ENCODE measurements at places on chromosomes 7 and 10.

DNA sequence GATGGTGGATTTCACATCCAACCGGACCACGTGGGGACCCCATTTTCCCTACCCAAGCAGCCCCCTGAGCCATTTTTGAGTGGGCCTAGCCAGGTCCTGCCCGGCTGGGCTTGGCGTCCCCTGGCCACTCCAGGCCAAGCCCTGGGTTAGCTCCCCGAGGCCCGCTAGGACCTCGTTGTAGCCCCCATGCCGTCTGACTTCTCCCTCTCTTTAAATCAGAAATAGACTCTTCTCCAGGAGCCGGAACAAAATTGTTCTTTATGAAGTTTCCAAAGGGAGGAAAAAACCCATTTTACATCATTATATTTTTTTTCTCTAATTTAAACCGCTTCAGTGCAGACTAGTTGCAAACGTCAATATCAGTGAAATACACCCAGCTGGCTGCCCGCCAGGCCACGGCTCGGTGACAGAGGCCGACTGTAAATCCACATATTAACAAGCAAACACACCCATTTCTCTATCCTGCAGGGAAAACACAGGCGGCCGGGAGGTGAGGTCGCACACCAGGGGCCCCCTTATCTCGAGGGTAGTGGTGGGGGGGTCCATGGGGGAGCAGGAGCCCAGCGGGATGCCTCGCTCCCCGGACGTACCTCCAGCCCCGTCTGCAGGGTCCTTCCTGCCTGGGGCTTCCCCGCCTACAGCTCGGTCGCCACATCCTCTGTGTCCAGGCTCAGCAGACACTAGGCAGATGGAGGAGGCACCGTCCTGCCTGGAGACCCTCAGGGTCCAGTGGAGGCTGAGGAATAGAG, 72.7 kb downstream of the ELFN1 start:
- peak; percentile 71 for DNase-seq

- no peak for DNase-seq
These were observed 1050.0 kb upstream of the GHITM start for GRCh38 chr10:83089335-83089734.

- DNase-seq: no peak
These were observed 93.4 kb downstream of the DOCK4 start for GRCh38 chr7:112112822-112113255.

DNA sequence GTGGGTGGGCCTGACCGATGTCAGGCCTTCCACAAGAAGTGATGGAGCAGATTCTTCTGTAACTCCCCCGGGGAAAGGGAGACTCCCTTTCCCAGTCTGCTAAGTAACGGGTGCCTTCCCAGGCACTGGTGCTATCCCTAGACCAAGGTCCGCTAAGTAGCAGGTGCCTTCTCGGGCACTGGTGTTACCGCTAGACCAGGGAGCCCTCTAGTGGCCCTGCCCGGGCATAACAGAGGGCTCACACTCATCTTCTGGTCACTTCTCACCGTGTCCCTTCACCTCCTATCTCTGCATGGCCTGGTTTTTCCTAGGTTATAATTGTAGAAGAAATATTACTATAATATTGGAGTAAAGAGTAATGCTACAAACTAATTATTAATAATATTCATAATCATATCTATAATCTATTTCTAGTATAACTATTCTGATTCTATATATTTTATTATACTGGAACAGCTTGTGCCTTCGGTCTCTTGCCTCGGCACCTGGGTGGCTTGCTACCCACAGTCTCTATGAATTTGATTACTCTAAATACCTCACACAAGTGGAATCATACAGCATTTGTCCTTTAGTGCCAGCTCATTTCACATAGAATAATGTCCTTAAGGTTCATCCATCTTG, 1378.7 kb downstream of the XPNPEP1 start:
- peak; percentile 77 for DNase-seq

GRCh38 chr7:85275204-85275603, 88.3 kb upstream of the SEMA3D start:
- DNase-seq: no peak

GRCh38 chr7:30851651-30852307, 59.9 kb upstream of the AQP1 start:
- peak; percentile 30 for DNase-seq

- no peak for DNase-seq
These were observed 10.9 kb upstream of the FRAT1 start for GRCh38 chr10:97307866-97308780.

- DNase-seq: no peak
These were observed 125.8 kb downstream of the CRPPA start for GRCh38 chr7:16295558-16295957.

DNA sequence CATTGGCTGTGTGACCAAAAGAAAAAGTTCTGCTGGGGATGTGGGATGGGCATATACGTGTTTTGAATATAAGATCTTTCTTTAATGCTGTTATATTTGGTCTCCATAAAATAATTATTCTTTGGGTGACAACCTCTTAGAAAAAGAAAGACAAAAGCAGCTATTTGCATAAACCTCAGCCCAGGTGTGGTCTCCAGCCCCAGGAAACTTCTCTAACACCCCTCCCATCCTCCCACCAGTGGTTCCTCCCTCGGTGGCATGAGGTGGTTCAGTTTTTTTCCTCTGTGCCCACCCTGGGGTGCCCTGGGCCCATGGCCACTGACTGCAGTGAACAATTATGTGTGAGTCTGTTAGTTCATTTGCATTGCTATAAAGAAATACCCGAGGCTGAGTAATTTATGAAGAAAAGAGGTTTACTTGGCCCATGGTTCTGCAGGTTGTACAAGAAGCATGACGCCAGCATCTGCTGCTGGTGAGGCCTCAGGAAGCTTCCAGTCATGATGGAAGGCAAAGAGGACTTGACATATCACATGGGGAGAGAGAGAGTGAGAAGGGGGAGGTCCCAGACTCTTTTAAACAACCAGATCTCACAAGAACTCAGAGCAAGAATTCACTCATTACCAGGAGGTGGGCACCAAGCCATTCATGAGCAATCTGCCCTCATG, 165.9 kb downstream of the CUX1 start:
- DNase-seq: no peak

GRCh38 chr10:95431900-95432342, 129.2 kb downstream of the SORBS1 start:
- DNase-seq: no peak

- peak; percentile 2 for DNase-seq
These were observed 32.3 kb downstream of the RASGEF1A start for GRCh38 chr10:43234471-43235041.

- DNase-seq: peak; percentile 40
These were observed 193.4 kb upstream of the PRSS58 start for GRCh38 chr7:142451296-142451695.

DNA sequence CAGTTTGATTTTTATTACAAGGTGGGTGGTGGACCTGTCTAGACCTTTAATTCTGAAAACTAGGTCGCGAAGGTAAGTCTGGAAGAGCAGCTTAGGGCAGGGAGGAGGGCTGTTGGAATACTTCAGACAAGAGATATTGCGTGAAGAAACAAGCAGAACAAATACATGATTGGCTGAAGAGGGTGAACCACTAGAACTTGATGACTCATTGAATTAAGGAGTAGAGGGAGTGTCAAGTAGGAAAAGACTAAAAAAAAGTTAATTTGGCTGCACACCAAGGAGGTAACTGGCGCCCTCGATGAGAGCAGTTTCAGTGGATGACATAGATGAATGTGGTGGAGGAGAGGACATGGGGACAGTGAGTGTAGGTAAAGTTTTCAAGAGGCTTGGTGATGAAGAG, 41.3 kb downstream of the WNT2 start:
- no peak for DNase-seq

DNA sequence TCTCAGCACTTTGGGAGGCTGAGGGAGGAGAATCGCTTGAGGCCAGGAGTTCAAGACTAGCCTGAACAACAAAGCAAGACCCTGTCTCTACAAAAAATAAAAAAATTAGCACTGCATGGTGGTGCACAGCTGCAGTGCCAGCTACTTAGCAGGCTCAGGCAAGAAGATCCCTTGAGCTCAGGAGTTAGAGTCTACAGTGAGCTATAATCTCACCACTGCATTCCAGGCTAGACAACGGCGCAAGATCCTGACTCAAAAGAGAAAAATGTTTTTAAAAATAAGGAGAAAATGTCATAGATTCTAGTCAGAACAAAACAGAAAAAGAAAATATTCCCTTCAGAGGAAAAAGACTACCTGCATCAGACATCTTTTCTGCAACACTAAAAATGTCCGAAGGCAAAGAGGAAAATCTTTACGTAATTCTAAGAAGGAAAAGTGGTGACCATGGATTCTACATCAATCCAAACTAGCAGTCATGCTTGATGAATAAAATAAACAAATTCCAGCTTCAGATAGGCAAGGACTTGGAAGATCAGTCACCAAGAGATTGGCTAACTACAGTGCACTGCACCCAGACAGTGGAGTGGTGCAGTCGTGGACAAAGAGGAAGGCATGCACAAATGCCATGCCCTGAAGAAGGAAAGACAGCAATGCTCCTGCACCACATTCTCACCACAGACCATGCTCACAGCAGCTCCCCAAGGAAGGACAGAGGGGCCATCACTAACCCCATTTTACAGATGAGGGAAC, 54.3 kb downstream of the ERCC6 start:
- DNase-seq: no peak

GRCh38 chr10:126129026-126129425, 232.7 kb downstream of the FANK1 start:
- DNase-seq: no peak

- DNase-seq: no peak
These were observed 530.8 kb downstream of the TCERG1L start for GRCh38 chr10:130780763-130781162.

GRCh38 chr10:33113466-33113865, 155.4 kb upstream of the ITGB1 start:
- no peak for DNase-seq

DNA sequence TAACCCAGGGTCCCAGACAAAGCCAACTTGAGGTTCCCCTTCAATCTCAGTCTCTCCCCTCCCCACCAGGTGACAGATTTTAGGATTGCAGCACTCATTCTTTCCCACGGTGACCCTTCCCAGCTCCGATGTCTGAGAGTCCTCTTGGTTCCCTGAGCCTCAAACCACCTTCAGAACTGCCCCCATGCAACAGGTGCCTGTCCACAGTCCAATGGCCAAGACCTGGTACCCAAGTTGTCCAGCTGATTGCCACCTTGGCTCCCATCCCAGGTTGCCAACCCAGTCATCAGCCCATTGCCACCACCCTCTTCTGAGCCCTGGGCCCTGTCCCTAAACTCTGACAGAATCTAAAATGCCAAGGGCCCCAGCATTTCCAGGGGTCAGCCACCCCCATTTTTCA, 53.5 kb downstream of the SLIT1 start:
- DNase-seq: no peak

GRCh38 chr10:124366825-124367224, 51.9 kb downstream of the OAT start:
- no peak for DNase-seq

GRCh38 chr7:110704225-110704624, 386.7 kb upstream of the LRRN3 start:
- no peak for DNase-seq

- no peak for DNase-seq
These were observed 73.0 kb upstream of the SFMBT2 start for GRCh38 chr10:7483848-7484247.

DNA sequence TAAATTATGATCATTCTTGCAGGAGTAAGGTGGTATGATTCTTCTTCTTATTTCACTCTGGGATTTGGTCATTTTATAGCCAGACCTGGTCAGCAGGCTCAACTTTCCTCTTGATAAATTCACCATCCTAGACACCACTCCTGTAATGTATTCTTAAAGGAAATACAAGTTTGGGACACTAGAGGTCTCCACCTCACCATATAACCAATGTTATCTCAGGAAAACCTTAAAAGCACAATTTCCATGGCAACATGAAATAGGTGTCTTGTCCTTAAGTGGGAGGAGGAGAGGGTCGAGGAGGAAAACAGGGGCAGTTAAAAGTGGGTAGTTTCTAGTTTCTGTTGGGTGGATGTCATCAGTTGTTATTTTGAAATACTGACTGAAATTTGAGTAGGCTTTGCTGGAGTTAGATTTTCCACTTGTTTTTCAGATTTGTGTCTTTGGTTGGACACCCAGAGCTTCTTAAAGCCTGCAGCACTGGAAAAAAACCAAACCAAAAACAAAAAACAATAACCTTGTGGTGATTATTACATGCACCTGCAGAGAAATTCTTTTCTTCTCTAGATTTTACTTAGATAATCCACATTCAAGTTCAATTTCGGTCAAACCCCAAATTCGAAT, 163.1 kb downstream of the PRKCQ start:
- DNase-seq: no peak

DNA sequence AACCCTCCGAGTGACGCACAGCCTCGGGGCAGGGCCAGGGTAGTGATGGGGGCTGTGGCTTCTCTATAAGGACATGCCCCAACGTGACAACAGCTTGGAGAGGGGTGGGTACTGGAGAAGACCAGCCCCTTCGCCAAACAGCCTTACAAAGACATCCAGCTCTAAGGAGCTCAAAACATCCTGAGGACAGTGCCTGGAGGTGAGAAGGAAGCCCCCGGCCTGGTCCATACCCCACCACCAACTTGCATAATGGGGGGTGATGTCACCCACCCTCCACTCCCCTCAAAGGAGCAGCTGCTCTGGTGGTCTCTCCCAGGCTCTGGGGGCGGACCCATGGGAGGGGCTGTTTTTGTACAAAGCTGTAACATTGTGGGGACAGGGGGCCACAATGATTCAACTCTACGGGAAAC, 15.1 kb downstream of the PRSS2 start:
- DNase-seq: no peak

- DNase-seq: no peak
These were observed 14.1 kb downstream of the CUL1 start for GRCh38 chr7:148712678-148713329.

DNA sequence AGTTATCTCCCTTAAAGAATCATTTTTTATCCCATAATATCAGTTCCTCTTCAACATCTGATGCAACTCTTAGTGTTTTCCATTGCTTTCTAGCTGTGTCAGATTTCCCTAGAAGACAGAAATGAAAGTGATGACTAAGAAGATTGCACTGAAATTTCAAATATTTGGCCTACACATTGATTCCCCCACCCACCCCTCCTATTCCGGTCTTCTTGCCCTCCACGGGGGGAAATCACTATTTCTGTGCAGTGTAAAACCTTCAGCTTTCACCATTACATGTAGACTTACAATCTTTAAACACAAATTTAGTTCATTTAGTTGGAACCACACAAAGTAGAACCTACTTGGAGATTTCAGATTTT, 63.7 kb upstream of the IL6 start:
- no peak for DNase-seq

DNA sequence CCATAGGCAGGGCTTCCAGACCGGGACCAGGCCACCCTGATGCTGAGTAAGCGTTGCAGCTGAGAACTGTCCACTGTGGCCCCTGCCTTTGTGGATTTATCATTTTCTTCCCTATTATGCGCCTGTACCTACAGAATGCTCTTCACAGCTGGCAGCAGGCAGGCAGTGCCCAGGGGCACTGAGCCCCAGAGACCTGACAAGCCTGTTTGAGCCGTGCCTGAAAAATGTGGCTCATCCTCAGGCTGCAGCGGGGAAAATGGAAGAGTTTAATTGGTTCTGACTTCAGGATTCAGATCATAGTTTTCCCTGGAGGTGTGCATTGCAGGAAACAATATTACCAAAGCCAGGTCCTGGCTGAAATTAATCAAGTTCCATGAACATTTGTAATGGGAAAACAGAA, 200.2 kb downstream of the ZNF438 start:
- DNase-seq: no peak

GRCh38 chr10:95297402-95297801, 6.6 kb upstream of the PDLIM1 start:
- DNase-seq: no peak

All from right cardiac atrium (tissue), 5 donors.